ENCODE measurements at places on chromosomes 1 and 21.

DNA sequence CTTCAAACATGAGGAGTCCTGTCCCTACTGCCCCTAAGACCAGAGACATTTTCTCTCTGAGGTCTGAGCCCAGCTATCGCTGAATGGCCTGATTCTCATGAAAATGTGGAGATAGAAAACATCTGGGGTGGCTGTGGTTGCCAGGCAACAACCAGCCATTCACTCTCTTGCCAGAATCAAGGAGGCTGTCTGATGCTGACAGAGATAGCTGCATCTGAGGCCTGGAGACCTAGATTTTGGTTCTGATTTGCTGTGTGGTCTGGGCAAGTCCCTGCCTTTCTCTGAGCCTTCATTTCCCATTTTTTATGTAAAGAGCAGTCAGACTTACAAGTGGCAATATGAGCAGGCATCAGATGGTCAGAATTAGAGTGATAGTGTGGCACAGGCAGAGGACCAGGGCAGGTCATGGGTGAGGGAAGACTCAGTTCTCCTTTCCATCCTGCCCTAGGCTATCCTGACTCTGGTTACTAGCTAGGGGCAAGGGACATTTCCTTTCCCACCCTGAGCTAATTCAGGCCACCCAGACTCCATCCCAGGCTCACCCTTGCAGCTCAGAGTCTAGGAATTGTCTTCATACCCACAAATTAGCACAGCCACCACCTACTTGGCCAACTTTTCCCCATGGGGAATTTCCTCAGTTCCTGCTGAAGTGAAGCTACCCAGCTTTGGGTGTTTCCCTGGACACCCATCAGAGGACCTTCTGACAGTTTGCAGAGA is 20.0 kb upstream of the RNF19B start:
- no peak for DNase-seq

- DNase-seq: no peak
These were observed 19.4 kb downstream of the PTPRF start for GRCh38 chr1:43549921-43550597.

GRCh38 chr1:2356911-2357845 is 34.2 kb downstream of the MORN1 start:
- no peak for DNase-seq

GRCh38 chr1:104463126-104463697 is 713.5 kb downstream of the AMY1C start:
- no peak for DNase-seq

DNA sequence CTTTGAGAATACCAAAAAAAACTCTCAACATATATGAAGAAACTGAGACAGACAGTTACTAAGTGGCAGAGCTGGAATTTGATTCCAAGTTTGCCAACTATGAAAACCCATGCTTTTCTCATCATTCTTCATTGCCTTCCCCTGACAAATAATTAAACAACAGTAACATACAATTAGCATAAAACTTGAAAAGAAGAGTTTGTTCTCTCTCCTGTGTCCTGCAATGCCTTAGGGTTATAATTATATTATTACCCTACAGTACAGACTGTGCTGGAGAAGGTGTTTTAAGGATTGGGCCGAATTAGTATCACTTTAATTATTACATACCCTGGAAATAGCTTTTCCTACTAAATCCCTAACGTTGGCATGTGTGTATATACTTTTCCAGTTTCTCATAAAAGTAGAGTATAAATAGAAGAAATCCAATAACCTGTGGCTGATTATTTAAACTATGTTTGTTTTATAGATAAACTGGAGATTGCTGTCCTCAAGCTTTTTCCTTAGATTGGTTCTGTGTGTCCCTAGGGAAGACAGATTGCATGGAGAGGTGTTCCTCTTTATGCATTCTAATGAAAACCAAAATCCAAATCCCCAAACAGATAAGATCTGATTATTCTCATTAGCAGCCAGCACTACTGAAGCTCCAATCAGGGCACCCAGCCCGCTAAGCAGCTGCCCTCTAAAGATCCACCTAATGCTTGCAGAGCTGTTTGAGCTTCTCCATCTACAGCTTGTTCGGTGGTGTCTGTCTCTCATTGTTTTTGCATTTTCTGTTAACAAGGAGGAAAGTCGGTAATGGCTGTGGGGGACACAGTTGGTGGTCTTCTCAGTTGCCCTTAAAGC is 156.3 kb downstream of the TM2D1 start:
- DNase-seq: no peak

- no peak for DNase-seq
These were observed 66.8 kb downstream of the VPS13D start for GRCh38 chr1:12296623-12297022.

- DNase-seq: no peak
These were observed 136.8 kb downstream of the GLIS1 start for GRCh38 chr1:53601867-53602775.

GRCh38 chr1:54645806-54646676 is 4.5 kb downstream of the MROH7 start:
- no peak for DNase-seq

DNA sequence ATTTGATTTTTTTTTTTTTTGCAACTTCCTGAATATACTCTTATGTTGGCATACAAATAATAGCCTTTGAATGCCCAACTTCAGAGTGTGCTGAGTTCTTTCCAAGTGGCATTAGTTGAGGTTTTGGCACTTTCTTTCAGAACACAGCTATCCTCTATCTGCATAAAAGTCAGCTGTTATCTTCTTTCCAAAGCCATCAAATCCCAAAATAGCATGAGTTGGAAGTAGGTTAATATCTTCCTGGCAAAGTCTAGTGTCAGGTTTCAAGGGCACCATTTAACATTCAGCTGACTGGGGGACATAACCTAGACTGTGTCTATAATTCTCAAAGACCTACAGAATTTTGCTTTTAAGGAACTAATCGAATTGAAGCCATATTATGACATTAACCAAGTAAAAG is 223.9 kb downstream of the PLPP3 start:
- DNase-seq: no peak

GRCh38 chr1:157751283-157751682 is 25.6 kb downstream of the FCRL2 start:
- no peak for DNase-seq

- no peak for DNase-seq
These were observed 89.8 kb upstream of the TMEM51 start for GRCh38 chr1:15063783-15064182.

DNA sequence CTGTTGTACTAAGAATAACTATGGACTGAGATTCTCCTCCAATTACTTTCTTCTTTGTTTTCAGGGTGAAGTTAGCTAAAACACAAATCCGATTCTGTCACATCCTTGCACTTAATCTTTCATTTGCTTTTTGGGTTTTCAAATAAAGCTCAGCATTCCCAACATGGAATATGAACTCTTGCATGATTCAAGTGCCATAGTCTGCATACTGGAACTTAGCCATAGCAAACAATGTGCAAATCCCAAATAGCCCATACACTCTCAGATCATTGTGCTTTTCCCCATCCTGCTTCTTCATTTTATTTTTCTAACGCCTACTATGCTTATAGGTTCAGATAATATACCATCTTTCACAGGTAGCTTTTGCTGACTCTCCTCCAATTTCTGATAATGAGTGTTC is 455.8 kb upstream of the PRMT6 start:
- DNase-seq: no peak

GRCh38 chr1:18633422-18634155 is 2.9 kb downstream of the PAX7 start:
- no peak for DNase-seq

DNA sequence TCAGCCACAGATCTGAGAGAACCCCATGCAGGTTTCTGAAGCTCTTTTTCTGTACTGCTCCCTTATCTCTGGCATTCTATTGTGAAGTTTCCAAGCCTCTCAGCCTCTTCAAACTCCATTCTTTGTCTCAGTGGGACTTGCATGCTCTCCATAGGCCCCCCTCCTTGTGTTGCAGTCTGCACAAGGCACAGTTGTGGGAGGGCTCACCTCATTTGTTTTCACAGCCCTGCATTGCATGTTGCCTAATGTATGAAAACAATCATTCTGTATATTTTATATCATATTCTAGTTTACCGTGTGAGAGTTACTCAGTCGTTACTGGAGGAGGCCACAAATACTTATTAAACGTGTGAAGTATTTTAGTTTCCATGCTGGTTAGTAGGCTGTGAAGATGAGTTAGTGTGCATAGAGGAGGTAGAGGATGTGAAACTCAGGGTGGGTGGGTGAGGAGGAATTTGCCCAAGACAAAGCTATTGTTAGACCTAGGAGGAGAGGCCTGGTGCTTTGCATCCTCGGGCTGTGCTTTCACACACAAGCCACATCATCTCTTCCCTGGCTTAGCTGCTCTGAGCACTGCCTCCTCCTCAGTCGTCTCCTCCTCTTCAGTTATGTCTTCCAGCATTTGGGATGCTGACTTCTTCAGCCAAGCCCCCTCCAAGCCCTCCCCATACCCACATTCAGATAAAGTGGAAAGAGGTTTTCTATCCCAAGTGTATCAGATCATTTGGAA is 7.8 kb upstream of the CHI3L2 start:
- no peak for DNase-seq

DNA sequence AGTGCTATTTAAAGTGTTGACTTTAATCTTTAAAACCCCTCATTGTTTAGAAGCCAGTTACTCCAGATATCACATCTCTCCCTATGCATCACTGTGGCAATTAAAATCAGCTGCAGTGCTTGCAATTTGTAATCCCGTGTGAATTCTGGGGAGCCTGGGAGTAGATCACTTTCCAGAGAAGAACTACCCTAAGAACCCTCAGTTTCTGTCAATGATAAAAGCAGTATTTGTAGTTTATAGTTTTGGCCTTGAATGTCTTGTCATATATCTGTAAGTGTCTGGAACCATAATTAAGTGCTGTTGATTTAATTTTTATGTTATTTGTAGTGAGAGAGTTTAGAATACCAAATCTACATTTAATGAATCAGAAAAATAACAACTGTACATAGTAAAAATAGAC is 5.5 kb upstream of the SPAG17 start:
- DNase-seq: no peak

DNA sequence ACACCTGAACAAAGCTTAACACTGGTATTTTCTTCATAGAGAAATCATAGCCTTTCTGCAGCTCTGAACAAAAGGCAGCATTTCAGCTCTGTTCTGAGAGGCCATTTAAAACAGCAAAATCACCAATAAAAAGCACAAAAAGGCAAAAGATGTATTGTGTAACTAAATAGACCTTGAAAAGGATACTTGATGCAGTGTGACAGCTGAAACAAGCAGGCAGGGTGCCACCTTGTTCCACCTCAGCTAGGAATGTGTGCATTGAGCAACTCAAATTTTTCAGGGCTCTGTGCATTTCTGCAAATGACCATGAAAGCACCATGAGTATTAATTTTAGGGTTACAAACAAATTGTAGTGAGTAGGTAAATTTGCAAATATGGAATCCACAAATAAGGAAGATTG is 65.8 kb downstream of the RHOU start:
- DNase-seq: no peak

DNA sequence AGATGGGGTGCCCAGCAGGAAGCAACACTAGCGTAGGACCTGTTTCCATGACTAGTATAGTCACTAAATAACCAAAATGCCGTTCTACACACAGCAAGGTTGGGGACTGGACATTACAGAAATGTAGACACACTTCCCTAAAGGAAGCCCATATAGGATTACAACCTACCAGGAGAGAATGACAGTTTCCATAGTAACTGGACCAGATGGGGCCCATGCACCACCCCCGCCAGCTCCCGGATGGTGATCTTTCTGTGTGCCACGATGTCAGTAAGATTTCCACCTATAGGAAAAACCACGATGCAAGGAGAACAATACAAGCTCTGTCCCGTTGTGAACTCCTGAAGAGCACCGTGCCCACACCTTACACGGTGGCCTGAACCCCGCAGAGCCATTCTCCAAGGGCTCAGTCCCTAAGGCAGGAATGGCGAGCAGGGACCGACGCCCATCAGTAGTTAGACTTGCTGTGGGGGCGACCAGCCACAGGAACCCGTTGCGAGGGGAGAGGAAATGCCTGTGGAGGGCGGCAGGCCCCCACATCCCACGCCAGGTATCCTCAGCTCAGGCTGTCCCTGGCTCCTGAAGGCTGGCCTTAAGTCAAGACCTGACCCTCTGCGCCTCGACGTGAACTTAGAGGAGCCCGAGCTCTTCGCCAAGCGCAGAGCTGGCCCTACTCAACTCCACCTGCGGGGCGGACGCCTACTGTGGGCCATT is 13.6 kb upstream of the CEP85 start:
- DNase-seq: no peak

GRCh38 chr1:108644984-108645383 is 15.9 kb downstream of the HENMT1 start:
- peak; percentile 20 for DNase-seq

GRCh38 chr1:110280804-110281203 is 58.4 kb upstream of the RBM15 start:
- no peak for DNase-seq

- DNase-seq: no peak
These were observed 2.6 kb downstream of the TNFRSF18 start for GRCh38 chr1:1203561-1204424.

DNA sequence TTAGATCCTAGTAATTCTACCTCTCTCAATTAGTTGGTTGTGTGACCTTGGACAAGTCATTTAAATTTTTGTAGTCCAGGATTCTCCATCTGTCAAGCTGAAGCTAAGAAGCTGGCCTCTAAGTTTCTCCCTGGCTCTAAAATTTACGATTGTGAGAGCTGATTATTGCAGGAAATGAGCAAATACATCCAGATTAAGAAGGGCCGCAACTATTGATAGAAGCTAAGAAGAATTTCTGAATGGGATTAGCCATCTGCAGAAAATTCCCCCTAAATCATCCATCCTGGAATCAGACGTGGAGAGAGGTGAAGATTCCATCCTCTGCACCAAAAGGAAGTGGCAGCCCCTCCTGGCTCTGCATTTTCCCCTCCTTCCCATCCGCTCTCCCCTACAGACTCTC is 55.0 kb downstream of the HIVEP3 start:
- DNase-seq: no peak

DNA sequence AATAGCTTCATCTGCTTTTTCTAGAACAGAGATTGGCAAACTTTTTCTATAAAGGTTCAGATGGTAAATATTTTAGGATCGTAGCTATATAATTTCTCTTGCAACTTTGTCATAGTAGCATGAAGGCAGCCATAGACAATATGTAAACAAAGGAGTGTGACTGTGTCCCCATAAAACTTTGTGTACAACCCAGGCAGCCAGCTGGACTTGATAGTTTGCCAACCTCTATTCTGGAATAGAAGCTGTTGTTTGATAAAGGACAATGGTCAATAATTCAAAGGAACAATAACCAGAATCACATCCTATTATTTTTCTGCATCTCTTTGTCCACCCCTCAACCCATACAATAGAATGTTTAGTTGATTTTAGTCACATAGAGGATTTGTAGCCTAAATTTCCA is 286.7 kb downstream of the LMX1A start:
- no peak for DNase-seq
